ENCODE measurements at places on chromosomes 1 and 21. TPM values are rescaled to one million over a fixed set of nuclear protein-coding genes. Genes with fewer than 3 reads are reported as not detected.

SPATA45 gene
- not detected for total RNA-seq

PROK1 gene
- not detected for total RNA-seq

LAMC1 gene
- 298 TPM for total RNA-seq

CD2 gene
- total RNA-seq = not detected

IGFN1 gene
- total RNA-seq = 0.29 TPM

DNA sequence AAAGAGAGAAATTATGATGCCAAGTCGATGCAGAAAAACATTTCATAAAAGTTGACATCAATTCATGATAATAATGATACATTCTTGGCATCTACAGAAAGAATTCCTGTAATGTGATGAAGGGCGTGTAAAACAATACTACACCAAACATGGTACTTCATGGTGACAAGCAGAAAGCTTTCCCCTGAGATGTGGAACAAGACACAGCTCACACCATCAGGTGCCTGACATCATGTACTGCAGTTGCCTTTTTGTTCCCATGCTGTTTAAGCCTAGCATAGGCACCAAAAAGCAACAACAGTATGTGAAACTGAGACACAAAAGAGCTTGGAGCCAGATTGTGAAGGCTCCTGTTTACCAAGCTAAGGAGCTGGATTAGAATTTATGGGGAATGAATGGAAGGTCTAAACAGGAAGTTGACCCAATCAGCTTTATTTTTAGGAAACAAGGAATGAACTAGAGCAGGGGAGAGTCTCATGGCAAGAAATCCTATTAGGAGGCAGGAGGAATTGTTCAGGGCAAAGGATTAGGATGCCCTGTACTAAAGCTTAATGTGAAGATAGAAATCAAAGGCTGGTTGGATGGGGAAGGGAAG, 67.2 kb downstream of the SYDE2 start:
- no peak for DNase-seq

DNA sequence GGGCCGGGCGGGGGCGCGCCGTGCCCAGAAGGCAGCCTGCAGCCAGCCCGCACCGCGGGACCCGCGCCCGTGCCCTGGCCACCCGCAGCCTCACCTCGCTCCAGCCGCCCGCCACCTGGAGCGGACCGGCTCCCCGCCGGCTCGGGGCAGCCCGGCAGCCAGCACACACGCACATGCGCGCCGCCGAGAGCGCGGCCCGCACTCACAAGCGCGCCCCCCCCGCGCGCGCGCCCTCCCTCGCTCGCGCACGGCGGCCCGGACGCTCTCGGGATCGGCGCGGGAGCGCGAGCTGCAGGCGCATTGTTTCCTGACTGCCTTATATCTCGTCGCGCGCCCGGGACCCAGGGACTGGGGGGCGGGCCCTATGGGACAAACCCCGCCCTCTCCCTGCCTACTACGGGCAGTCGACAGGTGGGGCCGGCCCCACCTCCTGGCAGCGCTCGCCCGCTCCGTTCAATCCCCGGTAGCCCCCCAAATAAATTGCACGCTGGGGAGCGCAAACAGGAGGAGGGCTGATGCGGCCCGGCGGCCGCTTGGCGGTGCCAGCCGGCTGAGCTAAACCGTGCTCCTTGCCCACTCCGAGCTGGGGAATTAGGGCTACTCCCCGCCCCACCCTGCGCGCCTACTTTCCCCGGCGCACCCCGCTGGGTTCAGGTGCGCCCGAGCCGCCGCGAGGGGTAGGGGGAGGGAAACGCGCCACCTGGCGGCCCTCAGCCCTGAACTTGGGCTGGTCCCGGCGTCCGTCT, at the start of gene MYCL:
Gene MYCL (minus strand): TSS at position 204 of the 746 bp plus-strand sequence. CDS start 483 bp downstream, outside the sequence.
- peak; percentile 89 for DNase-seq

DNA sequence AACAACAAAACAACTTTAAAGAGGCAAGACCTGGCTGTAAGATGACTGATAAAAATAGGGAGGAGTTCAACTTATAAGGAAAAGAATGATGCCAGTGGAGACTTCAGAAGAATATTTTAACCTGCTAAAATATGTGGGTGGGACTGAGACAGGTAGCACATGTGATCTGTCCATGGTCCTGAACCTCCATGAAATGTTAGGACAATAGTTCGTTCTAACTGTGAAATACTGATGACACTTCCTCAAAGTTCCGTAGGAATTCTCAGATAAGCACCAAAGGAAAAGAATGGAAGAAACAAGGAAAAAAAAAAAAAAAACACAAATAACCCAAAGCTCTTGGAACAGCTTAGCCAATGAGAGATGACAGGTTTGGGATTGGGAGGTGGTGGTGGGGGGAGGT, 44.7 kb downstream of the CDC42BPA start:
- DNase-seq = peak; percentile 21

- DNase-seq = no peak
Measured at GRCh38 chr1:151502859-151503780, 8.1 kb upstream of the CGN start.

GRCh38 chr21:43604505-43605204, 54.6 kb downstream of the HSF2BP start:
- DNase-seq = no peak
